ENCODE measurements at places on chromosomes 16 and 17. TPM values are rescaled to one million over a fixed set of nuclear protein-coding genes. Genes with fewer than 3 reads are reported as not detected.

DNA sequence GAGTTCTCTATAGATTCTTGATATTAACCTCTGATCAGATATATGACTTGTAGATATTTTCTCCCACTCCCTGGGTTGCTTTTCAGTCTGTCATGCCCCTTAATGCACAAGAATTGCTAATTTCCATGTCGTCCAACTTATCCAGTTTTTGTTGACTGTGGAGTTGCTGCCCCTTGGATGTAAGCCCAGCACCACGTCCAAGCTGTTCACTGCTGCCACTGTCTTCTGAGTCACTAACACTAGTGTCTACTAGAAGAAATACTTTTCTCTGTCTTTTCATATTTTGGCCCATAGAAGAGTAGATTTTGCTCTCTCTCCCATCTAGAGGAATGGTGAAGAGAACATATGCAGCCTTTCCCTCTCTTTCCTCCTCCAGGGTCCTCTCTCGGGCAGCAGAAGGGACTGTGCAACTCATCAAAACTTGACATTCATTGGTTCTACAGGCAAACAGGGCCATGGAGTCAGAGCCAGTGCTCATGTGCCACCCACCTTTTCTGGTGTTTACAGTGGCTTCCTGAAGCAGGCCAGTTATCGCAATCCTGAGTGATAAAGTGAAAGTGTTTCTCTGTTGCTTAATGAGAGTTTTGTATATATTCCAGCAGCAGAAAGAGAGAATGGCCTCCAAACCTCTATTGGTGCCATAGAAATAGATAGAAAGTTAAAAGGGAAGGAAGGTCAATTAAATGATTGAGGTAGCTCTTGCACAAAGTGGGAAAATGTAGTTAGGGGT lies 22.6 kb upstream of the PMP22 start:
- DNase-seq, result no peak

- no peak for DNase-seq
Measured at GRCh38 chr16:29699324-29700219, 20.6 kb downstream of the QPRT start.

The SYCE1L gene
- 21.3 TPM for total RNA-seq

- DNase-seq, result no peak
Measured at GRCh38 chr17:22303096-22303495, 610.8 kb downstream of the KCNJ18 start.

The CSH1 gene
- not detected for total RNA-seq

DNA sequence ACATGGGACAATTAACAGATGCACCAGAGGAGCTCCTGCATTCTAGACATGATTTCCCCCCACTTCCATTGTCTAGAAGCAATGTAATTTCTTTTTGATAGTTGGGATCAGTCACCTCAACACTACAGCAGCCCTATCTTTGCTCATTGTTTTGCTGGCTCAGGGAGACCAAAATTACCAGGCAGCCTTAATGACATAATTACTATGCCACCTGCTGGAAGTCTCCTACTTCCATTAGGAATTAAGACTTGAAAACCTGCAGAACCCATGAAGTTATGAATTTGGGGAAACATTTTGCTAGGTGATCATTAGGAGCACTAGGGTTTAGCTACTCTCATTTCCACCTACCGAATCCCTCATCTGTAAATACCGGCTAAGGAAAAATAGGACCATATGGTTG lies 312.0 kb upstream of the CA10 start:
- no peak for DNase-seq

DNA sequence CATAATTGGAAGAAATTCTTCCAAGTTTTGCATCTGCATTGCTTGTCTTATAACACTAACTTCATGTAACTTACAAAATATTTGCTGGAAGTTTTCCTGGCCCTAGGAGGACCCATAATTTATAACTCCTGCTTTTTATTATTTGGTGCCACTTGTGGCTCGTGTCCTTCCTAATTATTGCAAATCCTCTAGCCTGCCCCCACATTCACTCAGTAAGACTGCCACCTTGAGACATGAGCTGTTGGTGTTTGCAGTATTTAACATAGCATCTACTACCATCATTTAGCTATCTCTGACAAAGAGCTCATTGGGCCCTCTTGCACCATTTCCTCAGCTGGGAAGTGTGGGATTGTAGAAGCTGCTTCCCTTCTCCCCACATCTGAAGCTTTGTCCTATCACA lies 49.5 kb downstream of the FTO start:
- no peak for DNase-seq

DNA sequence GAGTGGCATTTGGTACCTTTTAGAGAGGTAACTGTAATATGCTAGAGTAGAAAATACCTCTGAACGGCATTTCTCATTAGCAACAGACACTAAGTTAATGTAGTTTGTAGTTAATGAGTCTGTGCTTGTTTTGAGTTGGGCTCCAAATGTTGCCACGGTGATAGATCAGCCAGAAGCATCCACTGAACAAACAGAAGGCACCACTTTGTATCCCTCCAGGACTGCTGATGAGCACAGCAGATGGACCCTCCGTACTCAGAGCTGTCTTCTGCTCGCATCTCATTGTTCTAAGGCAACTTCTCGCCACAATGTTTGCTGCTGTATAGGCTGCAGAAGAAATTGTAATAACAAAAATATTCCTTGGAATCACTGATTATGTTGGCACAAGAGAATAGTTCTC lies 56.1 kb downstream of the TNRC6C start:
- no peak for DNase-seq

DNA sequence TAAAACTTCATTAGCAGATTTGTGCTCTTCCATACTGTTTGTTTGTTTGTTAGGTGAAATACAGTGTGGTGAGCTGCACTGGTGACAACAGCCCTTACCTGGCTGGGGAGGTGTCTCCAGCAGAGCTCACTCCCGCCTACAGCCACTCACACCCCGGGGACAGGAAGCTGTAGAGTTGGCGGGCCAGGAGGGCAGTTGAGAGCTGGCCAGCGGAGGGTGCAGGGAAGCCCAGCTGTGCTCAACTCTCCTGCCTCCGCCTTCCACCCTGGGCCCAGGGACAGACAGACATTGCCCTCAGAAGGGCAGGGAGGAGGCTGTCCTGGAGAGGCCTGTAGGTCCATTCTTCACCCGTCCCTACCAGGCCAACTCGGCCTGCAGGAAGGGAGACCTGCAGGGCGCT lies 48.6 kb upstream of the PVALEF start:
- no peak for DNase-seq

DNA sequence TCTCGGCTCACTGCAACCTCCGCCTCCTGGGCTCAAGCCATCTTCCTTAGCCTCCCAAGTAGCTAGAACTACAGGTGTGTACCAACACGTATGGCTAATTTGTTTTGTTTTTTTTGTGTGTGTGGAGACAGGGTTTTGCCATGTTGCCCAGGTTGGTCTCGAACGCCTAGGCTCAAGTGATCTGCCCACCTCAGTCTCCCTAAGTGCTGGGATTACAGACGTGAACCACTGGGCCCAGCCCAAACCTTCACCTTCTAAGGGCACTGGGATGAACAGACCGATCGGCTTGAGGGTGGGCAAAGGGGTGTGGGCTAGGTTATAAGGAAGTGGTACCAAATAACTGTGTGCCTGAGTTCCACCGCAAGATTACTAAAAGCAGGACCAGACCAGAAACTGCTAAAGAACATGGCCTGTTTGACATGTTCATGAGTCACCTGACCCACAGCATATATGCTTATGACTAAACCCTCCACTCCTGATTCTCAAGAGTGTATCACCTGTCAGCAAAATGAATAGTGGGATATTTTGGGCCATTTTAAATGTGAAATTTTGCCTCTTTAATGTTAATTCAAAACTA lies 8.1 kb downstream of the TMEM97 start:
- peak; percentile 6 for DNase-seq

The HBA2 gene
- total RNA-seq, result not detected

DNA sequence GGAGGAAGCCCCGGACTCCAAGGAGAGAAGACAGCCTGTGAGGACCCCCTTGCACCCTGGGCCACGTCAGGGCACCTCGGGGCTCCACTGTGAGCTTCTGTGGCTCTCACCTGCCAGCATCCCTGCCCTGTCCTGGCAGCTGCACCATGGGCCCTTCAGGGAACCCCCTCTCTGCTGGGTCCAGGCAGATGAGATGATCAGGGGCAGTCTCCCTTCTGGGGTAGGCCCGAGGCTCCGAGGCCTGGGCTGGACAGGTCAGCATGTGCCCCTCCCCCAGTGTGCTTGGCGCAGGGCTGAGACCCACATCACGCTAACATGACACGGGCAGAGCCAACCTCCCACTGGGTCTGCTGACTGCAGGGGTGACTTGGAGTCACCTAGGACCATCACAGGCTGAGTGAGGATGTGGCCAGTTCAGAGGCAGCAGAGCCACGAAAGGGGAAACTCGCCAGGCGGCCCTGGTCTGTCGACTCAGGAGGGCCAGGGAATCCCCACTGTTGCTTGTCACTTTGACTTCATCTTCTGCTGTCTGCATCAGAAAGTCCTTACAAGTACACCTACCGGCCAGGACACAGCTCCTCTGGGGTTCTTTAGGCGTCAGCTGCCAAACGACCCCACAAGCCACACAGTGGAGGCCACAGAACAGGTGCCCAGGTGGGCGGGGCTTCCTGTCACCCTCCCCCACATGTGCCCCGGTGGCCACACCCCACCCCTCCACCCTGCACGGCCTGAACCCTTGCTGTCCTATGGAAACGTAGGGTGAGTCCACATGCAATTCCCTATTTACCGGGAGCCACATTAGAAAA lies 2.2 kb downstream of the GALNS start:
- DNase-seq, result no peak
